CD4-positive, alpha-beta T cell treated with Interleukin-10 for 1 hour (primary cell): ENCODE measurements at places on chromosomes 3 and 15.

GRCh38 chr3:126348308-126348920 lies 8.8 kb downstream of the KLF15 start:
- DNase-seq, result no peak

DNA sequence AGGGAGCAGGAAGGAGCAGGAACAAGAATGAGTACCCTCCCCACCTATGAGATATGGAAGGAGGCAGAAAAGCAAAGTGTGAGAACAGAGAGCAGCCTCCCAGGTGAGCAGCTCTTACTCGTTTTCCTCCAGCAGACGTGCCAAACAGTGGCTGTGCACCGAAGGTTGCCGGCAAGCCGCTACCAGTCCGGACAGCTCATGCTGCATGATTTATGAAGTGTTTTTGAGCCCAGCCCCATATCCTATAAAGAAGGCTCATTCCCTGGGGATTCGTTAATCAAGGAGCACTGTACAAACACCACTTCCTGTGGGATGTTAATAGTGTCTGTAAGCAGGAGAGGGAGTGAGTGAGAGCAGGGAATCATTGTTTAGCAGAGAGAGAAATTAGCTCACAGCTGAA lies 118.3 kb upstream of the FOXB1 start:
- no peak for DNase-seq

GRCh38 chr3:169285057-169286033 lies 378.2 kb downstream of the MECOM start:
- no peak for DNase-seq

DNA sequence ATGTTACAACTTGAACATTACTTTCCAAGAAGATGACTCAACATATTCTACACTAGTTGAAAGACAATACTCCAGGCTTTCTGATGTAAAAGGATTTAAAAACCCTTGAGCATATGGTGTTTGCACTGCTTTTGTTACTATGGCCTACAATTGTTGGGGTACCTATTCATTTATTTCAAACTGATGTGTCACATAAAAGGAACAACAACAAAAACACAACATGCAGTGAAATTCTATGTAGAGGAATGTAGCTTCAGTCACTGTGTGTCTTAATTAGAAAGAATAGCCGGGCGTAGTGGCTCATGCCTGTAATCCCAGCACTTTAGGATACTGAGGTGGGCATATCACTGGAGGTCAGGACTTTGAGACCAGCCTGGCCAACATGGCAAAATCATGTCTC lies 1.6 kb downstream of the SPATA16 start:
- DNase-seq, result no peak

DNA sequence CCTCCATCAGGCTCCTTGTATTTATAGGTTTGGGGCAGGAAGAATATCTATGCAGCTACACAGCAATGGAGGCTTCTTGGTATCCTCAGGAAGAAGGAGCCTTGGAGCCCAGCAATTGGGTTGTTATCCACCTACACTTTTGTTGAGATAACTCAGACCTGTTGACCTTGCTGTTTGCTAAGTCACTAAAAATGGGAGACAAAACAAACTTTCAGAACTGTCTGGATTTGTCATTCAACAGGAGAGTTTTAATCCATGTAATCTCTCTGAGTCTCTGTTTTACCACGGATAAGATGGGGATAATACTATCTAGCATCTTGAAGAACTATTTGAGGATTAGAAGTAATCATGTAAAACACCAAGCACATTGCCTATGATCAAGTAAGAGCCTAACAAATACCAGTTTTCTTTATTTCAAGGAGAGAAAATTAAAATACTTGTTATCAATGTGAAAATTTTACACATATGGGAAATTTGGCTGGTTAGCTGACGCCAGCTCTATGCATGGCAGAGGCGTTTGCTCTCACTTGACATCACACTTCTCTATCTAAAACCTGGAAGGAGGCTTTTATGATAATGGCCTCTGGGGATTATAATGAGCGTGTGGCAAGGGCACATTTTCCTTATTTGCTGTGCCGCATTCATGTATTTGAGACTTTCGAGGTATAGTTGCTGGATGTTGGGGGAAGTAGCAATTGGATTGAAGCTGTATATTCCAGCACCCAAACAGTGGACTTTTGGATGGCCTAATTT lies 215.6 kb downstream of the PDCD6IP start:
- DNase-seq, result no peak

DNA sequence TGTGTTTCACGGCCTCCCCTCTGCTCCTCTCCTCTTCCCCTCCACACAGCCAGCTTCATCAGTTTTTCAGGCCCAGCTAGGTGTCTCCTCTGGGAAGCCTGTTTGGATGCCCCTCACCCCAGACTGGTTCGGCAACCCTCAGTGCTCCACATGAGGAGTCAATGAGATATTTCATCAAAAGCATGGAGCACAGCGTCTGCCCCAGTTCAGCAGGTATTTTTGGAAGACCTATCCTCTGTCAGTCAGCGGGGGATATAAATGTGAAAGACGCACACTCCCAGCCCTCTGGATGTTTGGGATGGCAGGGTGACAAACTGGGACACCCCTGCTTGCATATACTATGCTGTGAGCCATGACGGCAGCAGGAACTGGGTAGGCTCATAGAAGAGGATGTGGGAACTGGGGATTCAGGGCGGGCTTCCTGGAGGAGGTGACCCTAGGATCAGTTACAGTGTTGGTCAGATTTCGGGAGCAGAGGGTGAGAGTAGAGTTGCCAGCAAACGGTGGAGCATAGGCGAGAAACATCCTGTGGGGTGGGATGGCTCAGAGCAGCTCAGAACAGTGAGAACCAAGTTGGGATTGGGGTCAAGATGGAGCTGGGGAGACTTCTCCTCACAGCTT lies 42.9 kb downstream of the PXYLP1 start:
- DNase-seq, result no peak

DNA sequence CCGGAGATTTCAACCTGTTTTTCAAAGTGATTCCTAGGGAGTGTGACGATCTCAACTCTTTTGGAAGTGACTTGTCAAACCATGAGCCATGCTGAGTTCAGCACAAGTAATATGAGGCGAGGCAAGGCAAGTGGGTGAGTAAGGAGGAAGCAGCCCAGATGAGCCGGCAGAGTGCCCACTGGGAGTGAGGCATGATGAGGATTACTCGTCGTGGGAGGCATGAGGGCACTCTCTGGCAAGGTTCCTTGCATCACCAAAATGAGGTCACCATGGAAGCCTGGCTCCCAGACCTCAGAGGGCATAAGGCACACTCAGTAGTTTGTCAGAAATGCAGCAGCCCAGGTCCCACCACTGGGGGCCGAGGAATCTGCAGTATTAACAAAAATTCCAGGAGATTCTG lies 636.1 kb downstream of the MAGI1 start:
- DNase-seq, result no peak

- no peak for DNase-seq
Observed at GRCh38 chr15:58840048-58840447, 68.9 kb downstream of the MINDY2 start.

DNA sequence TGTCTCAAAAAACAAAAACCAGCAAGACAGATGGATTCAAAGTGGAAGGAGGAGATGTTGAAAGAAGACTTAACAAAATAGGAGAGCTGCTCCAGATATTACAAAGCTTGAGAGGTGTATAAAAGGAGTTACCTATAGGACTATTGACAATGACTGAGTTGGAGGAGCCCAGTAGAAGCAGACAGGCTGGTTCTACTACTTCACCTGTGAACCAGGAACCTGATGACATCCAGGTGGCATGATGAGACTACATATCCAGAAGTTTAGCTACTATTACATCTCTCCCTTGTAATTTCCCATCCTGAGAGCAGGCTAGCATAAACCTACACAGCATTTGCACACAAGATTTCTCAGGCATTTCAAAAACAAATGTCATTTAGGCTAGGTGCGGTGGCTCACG lies 49.3 kb downstream of the CPEB1 start:
- no peak for DNase-seq

- DNase-seq, result no peak
Observed at GRCh38 chr3:40324621-40325020, 15.1 kb downstream of the EIF1B start.

GRCh38 chr3:25663347-25663868 lies 1.3 kb downstream of the TOP2B start:
- DNase-seq, result peak; percentile 46

DNA sequence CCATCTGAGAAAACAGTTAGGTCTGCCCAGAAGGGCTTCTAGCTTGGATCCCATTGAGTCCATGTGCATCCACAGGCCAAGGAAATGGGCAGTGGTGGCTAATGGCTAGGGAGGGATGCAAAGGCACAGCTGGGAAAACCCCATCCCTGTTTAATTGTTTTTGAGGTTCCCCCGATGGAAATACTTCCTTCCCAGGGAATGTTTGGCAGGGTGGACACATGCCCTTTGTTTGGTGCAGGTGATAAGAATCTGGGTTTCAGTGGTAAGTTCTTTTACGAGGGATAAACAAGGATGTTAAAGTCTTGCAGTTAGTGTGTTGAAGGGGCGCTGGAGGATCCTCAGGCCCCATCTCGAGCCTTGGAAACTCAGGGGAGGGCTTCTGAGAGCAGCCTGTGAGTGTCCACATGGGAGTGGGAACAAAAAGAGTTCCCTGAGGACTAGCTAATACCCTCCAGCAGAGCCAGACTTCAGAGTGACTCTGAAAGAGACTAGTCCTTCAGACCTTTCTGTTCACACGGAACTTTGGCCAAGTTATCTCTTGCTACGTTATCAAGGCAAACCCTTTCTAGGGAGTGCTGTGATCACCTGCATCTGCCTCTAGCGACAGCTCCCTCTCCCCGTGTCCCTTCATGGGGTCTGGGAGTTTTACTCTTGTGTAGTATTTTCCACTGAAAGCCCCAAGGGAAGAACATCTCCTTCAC lies 17.4 kb downstream of the PTPRG start:
- DNase-seq, result no peak

DNA sequence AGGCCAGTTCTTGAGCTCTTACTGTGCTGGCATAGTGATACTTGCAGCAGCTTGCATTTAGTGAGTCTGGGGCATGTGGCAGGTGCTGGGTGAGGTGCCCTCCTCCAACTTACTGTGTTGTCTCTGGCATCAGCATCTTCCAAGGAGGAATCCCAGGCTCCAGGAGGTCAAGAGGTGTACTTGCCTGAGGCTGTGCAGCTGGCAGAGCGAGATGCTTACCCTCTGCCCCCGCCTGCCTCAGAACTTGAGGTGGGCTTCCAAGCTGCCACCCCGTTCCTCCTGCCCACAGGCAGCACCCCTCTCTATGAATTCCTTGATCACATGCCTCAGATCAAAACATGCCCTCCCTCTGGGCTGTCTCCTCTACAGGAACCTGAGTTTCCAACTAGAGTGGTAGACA lies 86.0 kb downstream of the EEFSEC start:
- no peak for DNase-seq

GRCh38 chr3:5013021-5013906 lies 34.0 kb downstream of the BHLHE40 start:
- DNase-seq, result no peak
